Activated CD8-positive, alpha-beta T cell treated with anti-CD3 and anti-CD28 coated beads, Interleukin-2, amount 10 ng/mL, durations not matched to agents 7 days and 5 days (primary cell): ENCODE measurements at places on chromosomes 3 and 15. TPM values are rescaled to one million over a fixed set of nuclear protein-coding genes. Genes with fewer than 3 reads are reported as not detected.

DNA sequence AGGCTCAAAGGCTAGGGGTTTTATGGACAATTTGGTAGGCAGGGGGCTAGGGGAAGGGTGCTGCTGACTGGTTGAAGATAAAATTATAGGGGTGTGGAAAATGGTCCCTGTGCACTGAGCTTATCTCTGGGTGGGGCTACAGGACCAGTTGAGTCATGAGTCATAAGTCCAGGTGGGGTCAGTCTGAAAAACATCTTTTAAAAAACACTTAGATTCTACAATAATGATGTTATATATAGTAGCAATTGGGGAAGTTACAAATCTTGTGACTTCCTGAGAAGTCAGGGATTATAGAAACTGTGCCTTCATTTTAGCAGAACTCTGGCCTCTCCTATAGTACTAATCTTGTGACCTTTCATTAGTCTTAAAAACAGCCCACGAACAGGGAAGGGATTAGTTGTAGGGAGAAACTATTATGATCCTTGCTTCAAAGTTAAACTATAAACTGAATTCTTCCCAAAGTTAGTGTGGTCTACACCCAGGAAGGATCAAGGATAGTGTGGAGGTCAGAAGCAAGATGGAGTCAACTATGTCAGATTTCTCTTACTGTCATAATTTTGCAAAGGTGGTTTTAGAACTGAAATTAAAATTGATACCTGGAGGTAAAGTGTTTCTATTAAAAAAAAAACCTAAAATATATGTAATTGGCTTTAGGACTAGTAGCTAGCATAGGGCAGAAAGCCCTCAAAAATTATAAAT lies 130.1 kb downstream of the P2RY1 start:
- DNase-seq: no peak

GRCh38 chr3:132378846-132379245 lies 38.5 kb upstream of the DNAJC13 start:
- no peak for DNase-seq

TMC3 gene
- not detected for total RNA-seq

GRCh38 chr3:147688868-147689267 lies 279.7 kb downstream of the ZIC1 start:
- no peak for DNase-seq

DNA sequence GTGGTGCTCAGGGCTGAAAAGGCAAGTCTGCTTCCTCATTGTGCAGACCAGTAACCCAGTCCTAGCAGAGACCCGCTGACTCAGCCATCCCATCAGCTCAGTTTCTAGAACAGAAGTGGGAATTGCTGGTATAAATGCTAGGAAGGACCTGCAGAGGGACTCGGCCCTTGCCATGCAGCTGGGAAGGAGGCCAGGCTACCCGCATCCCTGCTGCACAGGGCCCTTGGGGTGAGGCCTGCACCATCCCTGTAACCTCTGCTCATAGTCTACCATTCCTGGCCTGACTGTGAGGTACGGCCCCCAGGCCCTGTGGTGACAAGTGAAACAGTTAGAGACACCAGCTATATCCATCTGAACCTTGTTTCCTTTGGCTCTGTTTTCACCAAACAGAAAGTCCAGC lies 23.5 kb downstream of the RAB6B start:
- no peak for DNase-seq

- no peak for DNase-seq
Measured at GRCh38 chr3:133390715-133391114, 9.1 kb upstream of the BFSP2 start.

DNA sequence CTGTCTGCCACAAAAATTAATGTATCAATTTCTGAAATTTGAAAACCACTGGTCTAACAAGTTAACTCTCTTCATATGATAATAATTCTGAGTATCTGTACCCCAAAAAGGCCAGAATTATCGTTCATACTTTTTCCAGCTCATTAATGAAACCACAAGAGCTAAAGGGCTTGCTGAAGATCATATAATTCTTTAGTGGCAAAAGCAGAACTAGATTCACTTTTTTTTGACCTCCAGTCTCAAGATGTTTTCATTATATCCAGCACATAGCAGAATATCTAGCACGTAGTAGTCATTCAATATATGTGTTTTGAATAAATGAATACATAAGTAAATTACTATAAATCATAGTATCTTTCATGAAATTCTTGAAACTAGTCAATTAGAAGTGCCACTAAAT lies 246.7 kb upstream of the KCNH8 start:
- no peak for DNase-seq

GRCh38 chr3:23242106-23242505 lies 39.0 kb downstream of the UBE2E2 start:
- DNase-seq: no peak

DNA sequence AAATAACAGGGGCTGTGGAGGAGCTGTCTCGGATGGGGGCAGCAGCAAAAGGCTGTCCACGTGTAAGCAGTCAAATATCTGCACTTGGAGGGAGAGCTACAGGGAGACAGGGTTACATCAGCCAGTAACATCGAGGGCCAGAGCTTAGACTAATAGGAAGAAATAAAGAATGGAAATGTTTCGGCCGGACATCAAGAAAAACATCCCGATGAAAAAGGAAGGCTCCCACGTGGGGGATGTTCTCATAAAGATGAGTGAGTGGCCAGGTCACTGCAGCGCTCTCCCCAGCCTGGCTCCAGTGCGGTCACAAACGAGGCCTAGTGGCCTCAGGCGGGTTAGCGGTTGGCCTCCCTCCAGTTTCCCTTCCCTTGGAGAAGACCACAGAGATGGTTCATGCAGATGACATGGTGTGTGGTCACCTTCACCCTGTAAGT lies 56.1 kb upstream of the WNT5A start:
- DNase-seq: no peak

GRCh38 chr3:9695746-9696145 lies 7.9 kb upstream of the CPNE9 start:
- DNase-seq: no peak

RABL3 gene
- 24.4 TPM for total RNA-seq

GRCh38 chr3:190288836-190289235 lies 33.4 kb downstream of the CLDN1 start:
- no peak for DNase-seq

GRCh38 chr15:35427091-35427490 lies 118.9 kb downstream of the DPH6 start:
- DNase-seq: no peak

GRCh38 chr3:28018925-28019718 lies 222.3 kb upstream of the CMC1 start:
- DNase-seq: no peak

GRCh38 chr3:83034806-83035703 lies 1273.6 kb upstream of the GBE1 start:
- no peak for DNase-seq

DNA sequence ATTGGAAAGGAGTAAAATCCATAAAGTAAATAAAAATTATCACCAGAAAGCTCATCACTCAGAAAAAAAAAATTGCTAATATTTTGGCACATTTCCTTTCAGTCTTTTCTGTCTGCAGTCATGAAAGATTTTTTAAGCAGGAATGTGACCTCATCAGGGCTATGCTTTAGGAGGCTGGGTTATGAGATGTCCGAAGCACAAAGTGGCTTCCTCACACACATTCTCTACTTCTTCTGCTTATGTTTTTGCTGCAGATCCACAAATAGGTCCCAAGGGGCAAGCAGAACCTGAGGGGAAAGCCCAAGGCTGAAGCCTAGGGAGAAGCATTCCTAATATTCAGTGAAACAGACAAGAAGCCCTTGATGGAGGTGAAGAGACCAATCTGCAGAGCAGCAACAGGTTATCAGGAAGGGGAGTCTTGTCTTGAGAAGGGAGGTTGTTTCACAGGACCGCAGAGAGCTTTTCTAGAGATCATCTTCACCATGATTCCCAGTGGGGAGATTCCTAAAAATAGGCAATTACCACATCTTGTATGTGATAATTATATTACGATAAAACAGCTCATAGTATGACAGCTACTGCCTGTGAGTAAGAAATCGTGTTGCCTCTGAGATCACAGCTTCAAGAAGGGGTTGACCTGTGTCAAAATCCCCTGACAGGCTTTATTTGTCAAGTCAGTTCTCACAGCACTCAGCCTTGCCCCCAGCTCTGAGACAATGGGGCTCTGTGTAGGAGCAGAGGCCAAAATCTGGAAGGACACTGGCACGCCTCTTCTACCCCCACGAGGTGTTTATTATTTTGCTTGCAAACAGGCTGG lies 60.5 kb downstream of the IGF2BP2 start:
- no peak for DNase-seq

DNA sequence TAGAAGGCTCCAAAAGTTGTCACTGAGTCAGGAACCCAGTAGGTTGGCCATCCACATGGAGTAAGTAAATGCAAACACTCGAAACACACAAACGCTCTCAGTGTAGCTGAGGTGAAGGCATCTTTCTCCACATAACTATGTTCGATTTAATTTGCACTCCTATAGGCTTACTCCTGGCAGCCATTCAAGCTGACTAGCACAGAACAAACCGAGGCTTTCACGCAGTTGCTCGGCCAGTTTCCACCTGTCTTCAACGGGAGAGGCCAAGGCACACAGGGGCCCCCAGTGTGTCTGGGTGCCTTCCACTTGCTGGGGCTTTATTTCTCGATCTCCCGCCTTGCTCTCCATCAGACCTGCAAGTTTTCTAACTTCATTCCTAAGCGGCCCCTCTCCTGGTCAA lies 18.9 kb downstream of the RGMA start:
- DNase-seq: no peak

ISLR2 gene
- total RNA-seq: not detected

DNA sequence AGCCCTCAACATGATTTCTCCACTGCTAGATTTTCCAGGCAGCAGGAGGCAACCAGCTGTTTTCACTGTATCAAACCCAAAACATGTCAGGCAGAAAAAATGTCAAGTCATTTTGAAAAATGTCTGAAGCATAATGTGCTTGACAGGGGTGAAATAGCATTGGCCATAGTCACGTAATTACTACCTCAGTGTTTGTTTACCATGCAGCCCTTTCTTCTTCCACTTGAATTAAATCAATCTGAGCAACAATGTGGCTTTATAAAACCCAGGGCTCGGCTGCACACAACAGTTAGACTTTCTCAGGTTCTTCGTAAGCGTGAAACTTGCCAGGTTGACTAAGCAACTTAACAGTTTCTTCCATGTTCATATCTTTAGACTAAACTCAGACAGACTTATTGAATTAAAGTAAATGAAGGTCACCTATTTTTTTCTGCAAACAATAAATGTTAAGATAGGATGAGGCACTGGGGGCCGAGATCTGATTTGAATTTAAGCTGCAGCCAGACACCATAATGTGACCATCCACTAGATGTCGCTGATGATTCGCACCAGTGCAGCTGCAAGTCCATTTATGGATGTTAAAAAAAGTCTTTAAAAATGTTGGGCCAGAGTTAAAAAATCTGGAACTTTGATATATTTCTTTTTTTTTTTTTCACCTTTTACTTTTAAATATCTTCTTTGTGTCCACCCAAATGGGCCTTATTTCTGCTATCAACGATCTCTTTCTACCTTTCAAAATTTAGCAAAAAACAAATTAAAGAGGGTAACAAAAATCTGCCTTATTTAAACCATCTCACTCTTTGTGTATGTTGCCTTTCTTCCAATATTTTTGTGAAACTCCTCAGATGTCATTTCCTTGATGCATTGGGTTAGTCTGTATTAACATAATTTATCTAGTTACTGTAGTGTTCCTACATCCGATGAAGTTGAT lies 305.9 kb downstream of the CACNA2D3 start:
- DNase-seq: peak; percentile 62

GOLGA6A gene
- not detected for total RNA-seq

DNA sequence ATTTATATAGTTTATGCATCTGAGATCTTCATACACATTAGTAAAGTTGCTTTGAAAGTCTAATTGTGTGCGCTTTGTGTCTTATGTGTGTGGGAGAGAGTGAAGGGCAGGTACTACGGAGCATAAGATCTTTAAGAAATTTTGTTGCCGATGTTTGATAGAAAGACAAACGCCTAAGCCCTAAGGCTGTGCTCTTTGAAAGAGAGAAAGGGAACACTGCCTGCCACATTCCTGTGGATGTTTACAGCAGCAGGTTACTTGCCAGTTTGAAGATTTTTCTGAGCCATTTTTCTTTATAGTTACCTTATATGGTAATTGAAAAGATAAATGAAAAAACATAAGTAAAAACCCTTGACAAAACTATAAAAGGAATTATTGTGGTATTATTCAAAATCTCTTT lies 17.0 kb downstream of the DTWD1 start:
- no peak for DNase-seq

QTRT2 gene
- total RNA-seq: 35.0 TPM

ADAMTS7 gene
- total RNA-seq: not detected

GRCh38 chr15:75064846-75065245 lies 41.5 kb downstream of the PPCDC start:
- no peak for DNase-seq

GRCh38 chr3:64398476-64398875 lies 173.2 kb upstream of the PRICKLE2 start:
- no peak for DNase-seq
